ENCODE measurements at places on chromosomes 6 and 20. TPM values are rescaled to one million over a fixed set of nuclear protein-coding genes. Genes with fewer than 3 reads are reported as not detected.

Gene EYA2
- not detected for total RNA-seq

- no peak for DNase-seq
These were observed 18.6 kb upstream of the ELOVL2 start for GRCh38 chr6:11062715-11063114.

GRCh38 chr6:36701401-36701991, 3.9 kb downstream of the RAB44 start:
- no peak for DNase-seq

- no peak for DNase-seq
These were observed 175.7 kb downstream of the TBX18 start for GRCh38 chr6:84588697-84589080.

Gene HSF2
- 20.7 TPM for total RNA-seq

DNA sequence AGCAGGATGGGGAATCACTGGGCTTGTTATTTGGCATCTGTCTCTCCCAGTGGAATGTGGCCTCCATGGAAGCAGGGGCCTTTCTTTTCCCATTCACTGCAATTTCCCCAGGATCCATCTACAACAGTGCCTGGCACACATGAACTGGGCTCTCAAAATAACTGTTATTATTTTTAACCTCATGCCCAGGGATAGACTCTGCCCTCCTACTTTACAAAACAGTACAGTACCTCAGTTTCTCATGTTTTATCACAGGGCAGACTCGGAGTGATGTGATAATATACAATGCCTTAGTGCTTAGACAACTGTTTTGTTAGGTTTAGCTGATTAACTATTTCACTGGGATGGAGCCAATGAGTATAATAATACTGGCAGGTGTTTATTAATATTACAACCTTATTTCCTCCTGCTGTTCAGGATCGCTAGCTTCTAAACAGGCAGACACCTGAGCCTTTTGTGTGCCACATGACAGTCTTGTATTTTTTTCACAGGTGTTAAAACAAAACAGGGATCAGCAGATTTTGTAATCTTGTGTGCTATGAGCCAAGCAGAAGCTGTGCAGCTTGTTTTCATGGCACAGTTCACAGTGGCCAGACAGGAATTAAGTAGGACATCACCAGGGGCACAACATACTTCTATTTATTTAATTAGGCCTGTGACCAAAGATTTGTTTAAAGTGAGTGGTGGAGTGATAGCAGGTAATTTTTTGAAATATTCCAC, 157.7 kb upstream of the EYA4 start:
- no peak for DNase-seq

GRCh38 chr20:37511610-37512275, 9.3 kb upstream of the NNAT start:
- no peak for DNase-seq

Gene MARCKS
- 1.7 TPM for total RNA-seq

Gene UFL1
- total RNA-seq = 23.7 TPM

GRCh38 chr6:81166770-81167169, 585.7 kb downstream of the TENT5A start:
- DNase-seq = no peak

GRCh38 chr6:98633886-98634285, 200.5 kb upstream of the POU3F2 start:
- no peak for DNase-seq

DNA sequence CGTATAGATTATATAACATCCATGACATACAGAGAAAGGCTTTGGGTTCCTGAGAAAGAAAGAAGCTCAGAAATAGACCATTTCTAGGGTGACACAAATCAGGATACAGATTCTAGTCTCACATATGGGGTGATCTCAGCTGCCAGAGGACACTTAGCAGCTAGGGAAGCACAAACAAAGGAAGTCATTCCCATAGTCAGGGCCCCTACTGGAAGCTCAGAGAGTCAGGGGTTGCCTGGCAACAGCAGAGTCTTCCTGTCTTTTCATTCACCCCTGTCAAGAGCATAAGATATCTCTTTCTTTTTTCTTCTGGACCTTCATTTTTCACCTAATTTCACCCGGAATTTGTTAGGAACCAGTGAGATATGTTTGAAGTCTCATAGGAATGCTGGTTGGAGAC, 81.9 kb upstream of the IYD start:
- no peak for DNase-seq

DNA sequence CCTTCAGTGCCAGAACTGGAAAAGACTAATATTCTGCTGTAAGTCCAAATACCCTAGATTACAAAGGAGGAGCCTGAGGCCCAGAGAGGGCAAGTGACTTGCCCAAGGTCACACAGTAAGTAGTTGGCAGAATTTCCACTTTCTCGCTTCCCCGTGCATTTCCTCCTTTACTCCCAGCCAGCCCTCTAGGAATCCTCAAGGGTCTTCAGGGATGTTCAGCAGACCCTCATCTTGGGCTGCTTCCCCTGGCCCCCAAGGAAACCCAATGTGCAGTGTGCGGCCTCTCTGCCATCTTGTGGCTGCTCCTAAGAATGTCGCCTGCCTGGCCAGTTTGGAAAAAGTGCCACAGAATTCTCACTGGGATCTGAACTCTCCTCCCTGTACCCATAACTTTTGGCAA, 217.7 kb upstream of the LRFN2 start:
- no peak for DNase-seq

DNA sequence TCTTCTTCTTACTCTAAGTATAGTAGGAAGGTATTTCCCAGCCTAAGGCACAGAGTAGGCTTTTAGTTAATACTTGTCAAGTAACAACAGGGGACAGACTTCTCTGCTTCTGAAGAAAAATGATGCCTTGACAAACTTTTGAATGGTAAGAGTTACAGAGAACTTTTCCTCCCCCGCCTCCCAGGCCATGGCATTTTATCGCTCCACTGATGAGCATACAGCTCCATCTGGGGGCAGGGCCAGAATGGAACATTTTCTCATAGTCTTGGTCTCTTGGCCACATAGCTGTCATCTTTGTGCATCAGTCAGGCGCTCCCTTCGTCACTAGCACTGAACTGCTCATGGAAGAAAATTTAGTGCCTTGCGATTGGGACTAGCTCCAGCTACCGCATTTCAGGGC, 1066.8 kb upstream of the CITED2 start:
- DNase-seq = no peak

Gene TMC2
- not detected for total RNA-seq

DNA sequence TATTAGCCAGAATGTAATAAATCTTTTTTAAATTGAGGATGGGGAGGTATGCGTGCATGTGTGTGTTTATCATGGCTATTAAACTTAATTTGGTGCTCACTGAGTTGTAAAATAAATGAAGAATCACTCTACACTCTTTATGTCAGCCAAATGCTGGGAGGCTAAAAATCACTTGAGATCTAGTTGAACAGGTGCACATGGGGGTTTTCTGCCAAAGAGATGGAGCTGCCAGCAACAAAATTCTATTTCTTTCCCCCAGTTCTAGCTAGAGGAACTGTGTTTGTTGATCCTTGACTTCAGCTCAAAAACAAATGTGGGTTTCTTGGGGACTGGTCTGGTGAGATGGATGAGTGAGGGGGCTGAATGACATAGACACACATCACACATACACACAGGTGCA, 183.3 kb upstream of the BTBD3 start:
- DNase-seq = no peak

GRCh38 chr6:50724381-50725124, 11.2 kb downstream of the TFAP2D start:
- DNase-seq = no peak

Gene SRMS
- not detected for total RNA-seq

GRCh38 chr6:33095681-33096080, 19.9 kb downstream of the HLA-DPB1 start:
- DNase-seq = no peak

DNA sequence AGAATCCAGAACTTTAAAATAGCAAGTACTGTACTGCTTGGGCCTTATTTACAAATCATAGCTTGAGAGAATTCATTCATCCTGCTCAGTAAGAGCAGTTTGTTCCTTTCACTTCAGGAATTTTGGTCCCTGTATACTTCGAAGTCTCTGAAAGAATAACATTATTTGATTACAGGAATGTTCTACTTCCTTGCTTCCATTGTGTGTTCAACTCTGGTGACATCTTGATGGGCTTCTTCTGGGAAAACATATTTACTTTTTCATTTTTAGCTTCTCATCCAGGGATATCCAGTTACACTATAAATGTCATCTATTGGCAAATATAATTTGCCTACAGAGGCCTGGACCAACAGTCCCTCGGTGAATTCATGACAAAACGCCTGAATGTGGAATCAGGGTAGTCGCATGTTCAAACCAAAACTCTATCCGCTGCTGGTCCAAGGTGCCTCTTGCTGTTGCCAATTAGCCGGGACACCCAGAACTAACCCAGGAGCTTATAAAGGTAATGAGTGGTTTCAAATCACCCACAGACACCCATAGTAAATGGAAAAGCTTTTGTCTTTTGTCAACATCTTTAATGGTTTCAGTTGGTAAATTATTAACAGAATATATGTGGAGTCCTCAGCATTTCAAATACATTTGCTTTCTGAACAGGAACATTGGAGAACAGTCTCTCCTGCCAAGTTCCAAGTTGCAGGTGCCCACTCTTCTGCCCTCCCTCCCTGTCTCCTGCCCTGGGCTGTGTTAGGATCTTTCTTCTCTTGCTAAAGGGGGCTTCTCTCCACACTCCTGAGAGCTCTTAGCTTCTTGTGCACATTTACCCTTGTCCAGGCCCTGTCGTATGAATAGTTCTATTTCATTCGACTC, 162.5 kb upstream of the CITED2 start:
- no peak for DNase-seq

DNA sequence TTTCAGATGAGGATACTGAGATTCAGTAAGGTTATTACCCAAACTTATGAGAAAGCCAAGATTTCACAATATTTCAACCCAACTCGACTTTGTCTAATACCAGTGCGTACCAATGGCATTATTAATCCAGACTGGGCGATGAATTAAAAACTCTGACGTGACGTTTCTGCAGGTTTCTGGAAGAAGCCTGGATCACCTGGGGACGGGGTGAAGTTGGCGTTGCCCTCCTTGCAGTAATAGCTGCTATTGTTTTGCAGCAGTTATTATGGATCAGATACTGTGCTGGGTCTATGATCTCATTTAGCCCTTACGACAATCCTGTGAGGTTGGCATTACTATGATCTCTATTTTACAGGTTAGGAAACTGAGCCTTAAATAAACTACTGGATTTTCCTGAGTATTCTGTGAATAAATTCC, 569 bp upstream of the CDC5L start:
- no peak for DNase-seq

DNA sequence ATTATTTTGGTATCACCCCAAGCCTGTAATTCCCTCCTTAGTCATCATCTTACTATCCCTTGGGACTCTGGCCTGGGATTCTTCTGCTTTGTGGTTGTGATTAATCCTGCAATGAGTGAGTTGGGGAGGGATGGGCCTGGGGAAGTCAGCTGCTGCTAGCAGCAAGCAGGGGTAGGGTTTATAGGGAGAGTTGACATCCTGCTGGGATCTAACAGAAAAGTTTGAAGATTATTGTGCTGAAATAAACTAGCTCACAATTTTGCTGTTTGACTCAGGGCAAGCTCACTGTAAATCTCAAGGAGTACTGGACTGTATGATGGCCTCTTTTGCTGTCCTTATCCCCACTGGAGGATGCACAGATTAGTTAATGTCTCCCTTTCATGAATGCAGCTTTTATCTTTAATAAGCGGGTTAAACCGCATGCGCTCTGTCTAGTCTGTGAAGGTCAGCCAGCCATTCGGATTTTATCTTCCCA, 83.4 kb downstream of the JARID2 start:
- no peak for DNase-seq

- DNase-seq = no peak
These were observed 11.9 kb downstream of the FAM8A1 start for GRCh38 chr6:17612048-17612447.

Gene MYH7B
- total RNA-seq = 0.55 TPM

DNA sequence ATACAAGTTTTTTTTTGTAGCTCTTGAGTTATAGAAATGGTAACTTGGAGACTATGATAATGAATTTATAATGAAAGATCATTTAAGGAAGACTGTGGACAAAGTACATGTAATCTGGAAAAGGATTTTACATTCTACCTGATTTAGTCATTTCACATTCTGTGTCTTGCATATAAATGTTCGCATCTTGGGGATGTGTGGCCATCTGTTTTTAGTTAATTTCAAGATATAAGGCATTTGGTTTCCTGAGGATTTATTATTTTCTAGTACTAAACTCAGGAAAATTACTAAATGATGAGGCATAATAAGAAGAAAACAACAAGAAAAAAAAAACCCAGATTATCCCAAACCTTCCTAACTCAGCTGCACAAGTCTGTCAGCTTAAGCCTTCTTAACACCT, 112.7 kb upstream of the PRL start:
- no peak for DNase-seq

Gene TRIM31
- total RNA-seq = not detected

Gene PHACTR1
- 0.79 TPM for total RNA-seq

DNA sequence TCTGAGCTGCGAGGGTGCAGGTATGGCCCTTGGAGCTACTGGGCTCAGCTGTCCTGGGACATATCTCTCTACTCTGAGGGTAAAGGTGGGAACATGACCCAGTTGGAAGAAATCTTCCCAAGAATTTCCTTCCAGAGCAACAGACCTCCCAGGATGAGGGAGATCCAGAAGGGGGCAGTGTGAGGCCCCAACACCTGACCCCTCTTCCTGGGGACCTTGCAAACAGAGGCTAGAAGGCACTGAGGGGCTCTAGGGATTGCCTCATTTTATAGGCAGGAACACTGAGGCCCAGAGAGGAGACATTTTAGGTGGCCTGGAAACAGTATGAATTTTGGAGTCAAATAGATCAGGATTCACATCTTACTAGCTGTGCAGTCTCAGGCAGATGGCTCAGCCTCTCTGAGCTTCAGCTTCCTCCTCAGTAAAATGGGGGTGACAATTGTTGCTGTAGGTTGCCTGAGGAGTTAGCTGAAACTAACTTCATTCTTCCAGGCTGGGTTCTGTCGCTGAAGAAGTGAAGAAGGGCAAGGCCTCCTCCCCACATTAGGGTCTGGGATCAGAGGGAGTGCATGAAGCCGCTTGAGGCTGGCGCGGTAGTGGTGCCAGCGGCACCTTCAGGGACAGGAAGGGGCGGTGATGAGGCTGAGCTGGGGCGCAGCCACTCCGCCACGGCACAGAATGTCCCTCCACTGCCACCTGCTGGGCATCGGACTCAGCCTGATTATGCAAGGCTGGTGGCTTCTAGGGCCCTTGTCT, 11.4 kb downstream of the KCNK17 start:
- DNase-seq = peak; percentile 90

DNA sequence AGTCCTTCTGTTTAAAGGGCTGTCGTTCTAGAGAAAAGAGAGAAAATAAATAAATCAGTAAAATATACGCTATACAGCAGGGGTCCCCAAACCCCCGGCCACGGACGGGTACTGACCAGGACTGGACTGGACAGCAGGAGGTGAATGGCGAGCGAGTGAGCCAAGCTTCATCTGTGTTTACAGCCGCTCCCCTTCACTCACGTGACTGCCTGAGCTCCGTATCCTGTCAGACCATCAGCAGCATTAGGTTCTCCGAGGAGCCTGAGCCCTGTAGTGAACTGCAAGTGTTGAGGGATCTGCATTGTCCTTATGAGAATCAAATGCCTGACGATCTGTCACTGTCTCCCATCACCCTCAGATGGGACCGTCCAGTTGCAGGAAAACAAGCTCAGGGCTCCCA, 76.5 kb downstream of the ZNF217 start:
- no peak for DNase-seq
